Activated CD8-positive, alpha-beta memory T cell treated with anti-CD3 and anti-CD28 coated beads, Interleukin-2, amount 50 U/mL, for 48 hours (primary cell): ENCODE measurements at places on chromosomes 5 and 9.
A peak's percentile ranks its signal among the peaks of the same experiment; 100 is the strongest.

DNA sequence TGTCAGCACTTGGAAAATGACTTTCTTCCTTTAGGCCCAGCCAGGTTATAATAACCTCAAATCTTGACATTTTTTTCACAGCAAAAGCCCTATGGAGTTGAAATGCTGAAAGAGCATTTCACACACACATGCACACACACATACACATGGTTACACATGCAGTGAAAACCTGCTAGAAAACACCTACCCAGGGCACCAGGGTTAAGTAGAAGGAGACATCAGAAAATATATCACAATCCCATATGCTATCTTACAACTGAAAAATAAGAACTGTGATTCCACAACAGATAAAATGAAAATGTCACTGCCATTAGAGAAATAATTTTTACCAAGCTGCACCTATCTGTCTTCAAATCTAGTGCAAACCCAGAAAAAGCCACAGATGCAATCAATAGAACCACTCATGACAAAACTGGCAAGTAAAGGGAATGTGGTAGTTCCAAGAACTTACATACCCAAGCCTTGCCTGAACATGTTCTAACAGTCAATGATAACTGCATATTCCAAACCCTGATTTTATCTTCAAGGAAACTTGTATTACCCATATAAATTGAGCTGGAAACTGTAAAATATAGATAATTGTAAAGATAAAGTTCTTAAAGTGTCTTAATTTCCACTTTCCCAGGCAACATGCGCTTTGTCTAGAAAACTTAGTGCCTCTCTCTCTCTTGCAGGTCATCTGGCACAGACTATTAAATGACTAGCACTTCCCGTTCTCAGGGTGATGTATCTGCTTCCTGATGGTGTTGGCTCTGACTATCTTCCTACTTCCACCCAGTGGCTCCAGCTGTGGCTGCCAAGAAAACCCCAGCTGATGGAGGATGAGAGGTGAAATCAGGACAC lies 250.2 kb upstream of the PTGER4 start:
- no peak for DNase-seq

GRCh38 chr9:124473310-124473709 lies 23.1 kb downstream of the ADGRD2 start:
- DNase-seq: no peak

DNA sequence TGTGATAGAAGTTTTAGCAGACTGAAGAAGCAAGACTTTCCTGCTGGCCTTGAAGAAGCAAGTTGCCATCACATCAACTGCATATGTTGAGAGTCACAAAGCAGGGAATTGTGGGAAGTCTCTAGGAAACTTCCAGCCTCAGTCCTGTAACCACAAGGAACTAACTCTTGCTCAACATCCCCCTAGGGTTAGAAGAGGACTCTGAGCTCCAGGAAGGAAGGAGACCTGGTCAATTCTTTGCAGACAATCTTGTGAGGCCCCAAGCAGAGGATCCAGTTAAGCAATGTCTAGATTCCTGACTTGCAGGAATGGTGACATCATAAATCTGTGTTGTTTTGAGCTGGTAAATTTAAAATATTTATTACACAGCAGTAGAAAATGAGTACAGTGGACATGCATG lies 18.6 kb upstream of the ZNF366 start:
- no peak for DNase-seq

- DNase-seq: no peak
Measured at GRCh38 chr5:92769978-92770377, 811.0 kb downstream of the NR2F1-AS1 start.

- peak; percentile 86 for DNase-seq
Measured at GRCh38 chr9:108934323-108934893, at the start of gene ABITRAM. Gene ABITRAM, plus strand, starts transcription at chr9:108934400. Its CDS starts 87 bp downstream, at chr9:108934487.

GRCh38 chr9:38024036-38024681 lies 44.9 kb downstream of the SHB start:
- no peak for DNase-seq

DNA sequence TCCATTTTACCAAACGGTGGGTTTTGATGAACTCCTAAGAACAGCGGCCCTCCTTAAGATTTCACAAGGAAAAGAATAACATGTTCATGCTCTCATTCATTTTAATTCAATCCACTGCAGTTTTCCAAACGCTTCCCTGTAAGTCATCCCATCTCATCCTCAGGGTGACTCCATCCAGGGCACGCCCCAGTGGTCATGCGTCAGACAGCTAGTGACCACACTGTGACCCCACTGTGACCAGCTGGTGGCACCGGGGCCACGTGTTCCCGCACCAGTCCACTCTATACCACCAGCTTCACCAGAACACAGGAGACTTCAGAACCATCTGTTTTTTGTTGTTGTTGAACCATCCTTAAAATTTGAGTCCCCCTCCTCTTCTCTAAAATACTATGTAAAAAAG lies 14.3 kb downstream of the ATPSCKMT start:
- DNase-seq: no peak

- no peak for DNase-seq
Measured at GRCh38 chr5:123561230-123561629, 49.3 kb downstream of the CSNK1G3 start.
